Vagina (tissue), 2 donors: ENCODE measurements at places on chromosomes 3 and 15. TPM values are rescaled to one million over a fixed set of nuclear protein-coding genes. Genes with fewer than 3 reads are reported as not detected.

DNA sequence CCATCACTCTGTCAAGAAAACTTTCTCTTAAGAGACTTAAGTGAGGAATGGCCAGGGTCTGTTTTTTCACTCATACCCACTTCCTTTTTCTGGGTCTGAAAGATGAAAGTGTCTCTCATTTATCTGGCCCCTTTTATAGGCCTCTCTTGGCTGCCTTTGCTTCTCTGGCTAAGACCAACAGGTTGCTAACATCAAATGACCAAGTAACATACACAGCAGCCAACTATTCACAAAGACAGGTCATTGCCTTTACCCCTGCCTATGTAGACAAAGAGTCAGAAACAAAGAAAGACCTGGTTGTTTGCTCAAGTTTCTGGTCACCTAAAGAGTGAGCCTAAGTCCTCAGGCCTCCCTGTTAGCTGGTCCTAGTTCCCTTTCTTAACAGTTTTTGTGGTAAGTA is 24.0 kb upstream of the CSTA start:
- no peak for DNase-seq

DNA sequence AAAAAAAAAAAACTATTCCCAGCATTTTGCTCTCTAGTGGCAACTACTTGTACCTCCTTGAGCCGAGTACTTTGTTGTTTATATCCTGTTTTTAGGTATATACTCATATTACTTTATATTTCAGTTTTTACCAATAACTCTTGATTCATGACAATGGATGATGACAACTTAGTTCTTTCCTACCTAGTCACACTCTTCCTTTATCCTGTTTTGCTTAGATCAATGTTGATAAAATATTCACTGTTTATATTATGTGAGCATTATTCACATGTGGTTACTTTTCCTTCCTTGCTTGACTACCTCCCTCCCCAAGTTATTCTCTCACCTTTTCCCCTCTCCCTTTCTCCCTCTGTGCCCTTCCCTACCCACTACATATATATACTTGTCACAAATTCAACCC is 53.7 kb downstream of the NKIRAS1 start:
- DNase-seq: no peak

CIDEC gene
- total RNA-seq: 51.3 TPM

FOXB1 gene
- total RNA-seq: not detected

XYLB gene
- total RNA-seq: 3.4 TPM

TIMP4 gene
- total RNA-seq: 35.1 TPM

DNA sequence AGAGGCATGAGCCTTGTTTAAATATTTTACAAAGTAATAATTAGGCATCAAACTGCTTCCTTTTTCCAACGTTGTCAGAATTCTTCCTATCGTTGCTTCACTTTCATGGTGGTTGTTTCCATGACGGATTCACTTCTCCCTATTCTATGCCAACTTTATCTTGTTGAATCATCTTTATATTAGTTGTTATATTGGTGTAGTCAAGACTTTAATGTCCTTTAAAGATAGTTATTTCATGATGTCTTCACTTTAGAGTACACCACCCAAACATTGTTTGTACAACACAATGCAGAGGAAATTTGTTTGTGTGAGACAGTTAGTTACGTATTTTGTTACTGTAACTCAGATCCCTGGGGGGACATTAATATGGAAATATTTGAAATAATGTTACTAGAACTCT is 61.9 kb downstream of the CRYBG3 start:
- DNase-seq: no peak

PLA2G4F gene
- 35.1 TPM for total RNA-seq

DNA sequence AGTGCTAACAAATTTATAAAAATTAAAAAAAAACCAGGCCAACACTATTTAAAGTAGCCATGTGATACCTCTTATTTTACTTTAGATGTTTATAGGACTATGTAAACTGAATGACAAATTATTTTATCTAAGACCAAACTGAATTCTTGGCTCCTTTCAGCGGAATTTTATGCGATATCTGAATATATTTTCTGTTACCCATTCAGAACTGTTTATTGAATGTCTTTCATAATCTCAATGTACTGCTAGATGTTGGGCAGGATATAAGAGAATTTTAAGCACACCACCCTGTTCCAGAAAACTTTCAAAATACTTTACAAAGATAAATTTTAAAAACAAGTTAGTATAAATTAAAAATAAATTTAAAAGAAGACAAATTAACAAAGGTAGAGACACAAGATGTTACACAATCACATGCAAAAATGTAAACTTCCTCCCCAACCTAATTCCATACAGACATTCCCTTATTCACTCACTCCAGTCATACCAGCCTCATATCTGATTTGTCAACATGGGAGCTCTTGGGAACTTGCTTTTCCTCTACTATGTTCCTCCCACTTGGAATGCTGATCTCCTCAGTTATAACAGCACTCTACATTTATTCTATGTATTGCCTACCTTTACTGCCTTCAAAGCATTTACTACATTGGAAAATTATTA is 154.6 kb upstream of the MBNL1 start:
- DNase-seq: no peak

FETUB gene
- 3.7 TPM for total RNA-seq

GRCh38 chr3:167772992-167773391 is 37.5 kb downstream of the SERPINI1 start:
- no peak for DNase-seq

GRCh38 chr3:146888176-146888575 is 283.0 kb upstream of the PLSCR5 start:
- no peak for DNase-seq

DNA sequence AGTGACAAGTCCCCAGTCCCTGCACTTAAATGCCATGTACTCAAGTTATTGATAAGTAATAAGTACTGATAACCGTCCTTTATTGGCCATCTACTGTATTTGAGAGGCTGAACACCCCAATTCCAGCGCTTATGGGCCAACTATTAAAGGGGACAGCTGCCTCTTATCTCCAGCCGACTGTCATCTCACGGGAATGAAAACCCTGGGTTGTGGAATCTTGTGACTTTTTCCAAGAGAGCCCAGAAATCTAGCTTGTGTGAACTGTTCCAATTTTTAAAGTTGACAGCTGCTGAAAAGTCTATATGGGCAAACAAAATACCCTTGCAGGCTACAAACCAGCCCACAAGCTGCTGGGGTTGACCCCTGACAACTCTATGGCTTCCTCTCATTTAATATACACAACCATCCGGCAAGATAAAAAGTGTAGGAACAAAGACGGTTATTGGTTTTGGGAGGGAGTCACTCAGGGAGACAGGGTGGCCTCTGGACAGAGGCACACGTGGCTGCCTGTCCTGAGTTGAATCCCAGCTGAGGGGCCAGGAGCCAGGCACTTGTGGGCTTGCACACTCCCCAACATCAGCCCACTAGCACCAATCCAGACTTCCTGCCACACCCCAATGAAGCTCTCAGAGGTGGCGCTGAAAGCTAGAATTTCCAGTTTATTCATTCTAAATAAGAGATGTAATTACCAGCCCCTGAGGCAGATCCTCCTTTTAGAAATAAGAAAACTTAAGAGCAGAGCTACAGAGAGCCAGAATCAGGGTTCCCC is 16.2 kb downstream of the SPSB4 start:
- DNase-seq: no peak

DNA sequence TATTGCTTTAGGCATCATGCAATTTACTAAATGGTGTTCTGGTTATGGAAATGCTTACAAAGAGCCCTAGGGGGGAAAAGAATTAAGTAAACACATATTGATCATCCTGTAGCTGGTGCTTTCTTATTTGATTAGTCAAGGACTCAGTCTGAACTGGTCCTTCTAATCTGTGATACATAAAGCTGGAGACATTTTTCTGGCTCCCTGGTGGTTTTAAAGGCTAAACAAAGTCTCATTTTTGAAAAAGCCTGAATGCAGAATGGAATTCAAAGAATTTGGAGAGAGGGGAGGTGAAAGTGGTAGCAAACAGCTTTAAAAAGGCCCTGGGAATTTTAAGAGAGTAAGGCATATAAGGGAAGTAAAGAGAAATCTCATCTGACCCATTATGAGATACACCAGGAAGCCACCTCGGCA is 149.7 kb downstream of the RBMS3 start:
- DNase-seq: no peak

PLA1A gene
- 1.7 TPM for total RNA-seq

TMEM212 gene
- total RNA-seq: not detected

DNA sequence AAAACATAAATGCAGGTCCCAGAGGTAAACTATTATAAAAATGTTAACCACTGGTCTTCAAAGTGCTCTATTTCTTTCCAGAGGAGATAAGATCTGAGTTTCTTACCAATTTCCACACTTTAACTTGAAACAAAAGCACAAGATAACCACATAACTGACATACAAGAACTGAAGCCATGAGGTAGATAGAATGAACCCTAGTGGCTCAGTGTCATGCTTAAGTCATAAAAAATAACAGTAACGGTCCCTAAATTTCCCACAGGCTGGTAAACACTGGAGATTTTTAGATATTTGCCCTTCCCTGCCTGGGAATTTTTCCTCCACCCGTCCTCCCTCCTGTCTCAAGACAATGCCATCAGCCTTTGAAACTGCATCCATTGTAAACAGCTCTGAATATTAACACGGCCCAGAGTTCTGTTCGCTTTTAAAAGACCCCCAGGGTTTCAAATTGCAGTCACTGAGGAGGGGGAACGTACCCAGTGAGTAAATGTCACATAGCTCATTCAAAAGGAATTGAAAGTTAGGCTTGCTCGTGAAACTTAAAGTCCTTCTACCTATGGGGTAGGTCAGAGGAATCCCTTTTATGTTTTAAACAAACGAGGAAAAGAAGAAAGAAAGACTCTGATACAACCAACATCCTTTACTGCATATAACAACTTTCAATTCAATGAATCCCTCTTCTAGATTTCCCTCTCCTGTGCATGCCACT is 5.7 kb downstream of the LRIG1 start:
- DNase-seq: no peak

SKOR1 gene
- 0.25 TPM for total RNA-seq

AHSG gene
- total RNA-seq: not detected

SNX33 gene
- 23.6 TPM for total RNA-seq

ALCAM gene
- total RNA-seq: 15.2 TPM

DNA sequence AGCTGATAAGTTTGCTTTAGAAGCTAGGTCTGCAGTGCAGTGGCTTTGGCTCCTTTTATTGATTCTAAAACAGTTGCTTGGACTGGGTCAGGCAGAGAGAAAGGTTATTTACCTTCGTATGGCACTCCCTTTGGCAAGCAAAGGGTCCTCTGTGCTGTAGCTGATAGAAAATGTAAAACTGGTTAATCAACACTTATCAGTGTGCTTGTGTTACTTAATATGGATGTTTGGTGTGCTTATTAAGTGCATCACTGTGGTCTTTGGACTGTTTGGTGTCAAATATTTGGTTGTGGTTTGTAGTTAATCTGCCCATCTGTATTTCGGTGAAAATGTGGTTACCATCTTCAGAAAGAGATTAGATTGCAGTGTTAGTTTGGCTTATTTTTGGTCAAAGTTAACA is 16.0 kb downstream of the UBE2E2 start:
- DNase-seq: no peak
